ENCODE measurements at places on chromosomes 2 and 18.
A peak's percentile ranks its signal among the peaks of the same experiment; 100 is the strongest.

DNA sequence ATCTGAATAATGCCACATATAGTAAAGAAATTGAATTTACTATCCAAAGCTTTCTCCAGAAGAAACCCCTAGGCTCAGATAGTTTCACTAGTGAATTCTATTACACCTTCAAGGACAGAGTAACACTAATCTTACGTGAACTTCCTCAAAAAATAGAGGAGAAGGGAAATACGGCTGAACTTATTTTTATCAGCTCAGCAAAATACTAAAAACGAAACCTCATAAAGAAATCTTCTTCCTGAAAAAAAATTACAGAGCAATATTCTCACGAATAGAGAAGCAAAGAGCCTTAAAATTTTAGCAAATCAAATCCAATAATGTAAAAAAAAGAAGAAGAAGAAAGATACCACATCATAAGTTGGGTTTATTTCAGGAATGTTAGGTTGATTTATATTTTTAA lies 14.7 kb downstream of the CAPN13 start:
- no peak for DNase-seq

GRCh38 chr2:26164231-26164630 lies 8.7 kb upstream of the GAREM2 start:
- no peak for DNase-seq

GRCh38 chr18:57748770-57749603 lies 54.1 kb downstream of the ATP8B1 start:
- DNase-seq, result no peak

DNA sequence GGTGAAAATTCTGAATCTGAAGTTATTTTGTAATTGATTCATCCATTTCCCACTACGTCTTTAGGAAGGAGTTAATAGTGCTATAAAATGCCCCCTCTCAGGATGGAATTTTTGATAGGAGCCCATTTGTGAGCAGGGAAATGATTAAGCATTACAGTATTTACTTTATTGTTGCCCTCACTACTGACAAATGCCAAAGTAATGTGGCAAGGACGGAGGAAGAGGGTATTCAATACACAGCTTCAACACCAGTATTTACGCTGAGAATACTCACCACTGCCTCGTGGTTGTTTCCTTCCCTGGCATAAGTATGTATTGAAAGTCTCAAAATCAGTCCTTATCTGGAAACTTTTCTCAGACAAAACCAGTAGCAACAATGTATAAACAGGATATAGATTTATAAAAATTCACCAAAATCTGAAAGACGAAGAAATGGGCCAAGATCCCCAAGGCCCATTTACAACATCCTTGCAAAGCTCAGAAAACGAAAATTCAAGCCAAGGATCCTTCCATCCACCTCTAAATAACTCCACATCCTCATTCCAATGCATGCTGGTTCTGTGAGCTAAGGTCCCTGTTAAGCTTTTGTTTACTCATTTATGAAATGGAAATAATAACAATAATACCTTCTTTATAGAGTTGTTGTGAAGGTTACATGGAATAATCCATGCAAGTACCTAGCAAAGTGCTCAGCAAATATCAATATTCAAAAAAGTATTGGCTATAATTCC lies 29.3 kb downstream of the FEZ2 start:
- no peak for DNase-seq

DNA sequence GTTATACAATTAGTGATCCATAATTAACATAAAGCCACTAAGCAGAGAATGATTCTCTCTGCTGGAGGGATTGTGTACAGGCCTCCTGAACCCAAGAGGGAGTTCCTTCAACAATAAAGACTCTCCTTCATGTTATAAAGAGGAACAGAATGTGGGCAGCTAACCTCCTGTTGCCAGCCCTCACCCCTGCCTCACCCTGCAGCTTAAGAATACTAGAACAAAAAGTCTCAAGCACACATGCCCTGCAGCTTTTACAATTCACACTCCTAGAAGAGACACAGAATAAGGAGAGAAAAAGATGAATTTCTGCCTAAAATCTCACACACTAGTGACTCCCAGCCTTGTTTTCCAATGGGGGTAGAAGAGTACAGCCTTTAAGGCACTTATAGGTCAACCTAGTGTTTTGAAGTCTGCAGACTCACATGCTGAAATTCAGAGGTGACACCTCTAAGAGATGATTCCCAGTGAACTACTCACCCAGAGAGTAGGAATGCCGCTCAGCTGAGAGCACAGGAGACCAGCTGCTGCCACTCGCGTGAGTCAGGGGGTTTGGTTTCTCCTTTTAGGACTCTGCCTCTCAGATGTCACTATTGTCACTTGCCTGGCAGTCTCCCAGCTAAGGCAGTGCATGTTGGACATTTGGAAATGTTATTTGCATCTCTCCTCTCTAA lies 32.5 kb upstream of the IL1RL1 start:
- DNase-seq, result no peak

GRCh38 chr2:109409321-109410038 lies 204.3 kb downstream of the SEPTIN10 start:
- no peak for DNase-seq

DNA sequence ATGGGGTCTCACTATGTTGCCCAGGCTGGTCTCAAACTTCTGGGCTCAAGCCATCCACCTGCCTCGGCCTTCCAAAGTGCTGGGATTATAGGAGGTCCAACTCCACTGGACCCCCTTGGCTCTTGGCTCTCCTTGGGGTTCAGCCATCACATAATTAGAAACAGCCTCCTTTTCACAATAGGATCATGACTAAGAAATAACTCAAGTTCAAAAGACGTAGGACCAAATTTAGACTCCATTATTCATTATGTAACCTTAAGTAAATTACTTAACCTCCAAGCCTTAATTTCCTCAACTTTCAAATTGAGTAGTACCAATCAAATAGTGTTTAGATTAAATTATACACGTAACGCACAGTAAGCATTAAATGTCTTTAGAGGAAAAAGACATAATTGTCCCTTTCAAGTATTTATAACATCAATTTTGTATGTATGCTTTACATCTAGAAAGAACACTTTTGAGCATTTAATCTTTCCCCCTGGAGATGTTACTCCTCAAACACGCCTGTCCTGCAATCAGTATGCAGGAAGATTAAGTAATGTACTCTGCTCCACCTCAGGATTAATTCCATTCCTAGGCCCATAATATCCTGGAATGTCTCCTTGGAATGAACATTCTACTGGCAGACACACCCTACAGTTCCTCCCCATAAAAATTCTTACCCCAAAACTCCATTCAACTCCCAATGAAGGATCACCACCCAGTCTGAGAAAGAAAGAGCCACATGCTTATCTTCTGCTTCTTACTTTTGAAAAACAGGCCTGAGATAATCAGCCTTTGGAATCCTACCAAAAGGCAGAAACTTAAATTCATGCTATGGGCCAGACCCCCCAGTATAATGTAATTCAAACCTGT lies 49.1 kb downstream of the COBLL1 start:
- DNase-seq, result no peak

GRCh38 chr2:169415233-169415748 lies 53.0 kb upstream of the LRP2 start:
- no peak for DNase-seq

- peak; percentile 59 for DNase-seq
Measured at GRCh38 chr2:71100195-71100964, 29.6 kb downstream of the MCEE start.

- DNase-seq, result no peak
Measured at GRCh38 chr2:23993736-23994269, 16.1 kb upstream of the MFSD2B start.

DNA sequence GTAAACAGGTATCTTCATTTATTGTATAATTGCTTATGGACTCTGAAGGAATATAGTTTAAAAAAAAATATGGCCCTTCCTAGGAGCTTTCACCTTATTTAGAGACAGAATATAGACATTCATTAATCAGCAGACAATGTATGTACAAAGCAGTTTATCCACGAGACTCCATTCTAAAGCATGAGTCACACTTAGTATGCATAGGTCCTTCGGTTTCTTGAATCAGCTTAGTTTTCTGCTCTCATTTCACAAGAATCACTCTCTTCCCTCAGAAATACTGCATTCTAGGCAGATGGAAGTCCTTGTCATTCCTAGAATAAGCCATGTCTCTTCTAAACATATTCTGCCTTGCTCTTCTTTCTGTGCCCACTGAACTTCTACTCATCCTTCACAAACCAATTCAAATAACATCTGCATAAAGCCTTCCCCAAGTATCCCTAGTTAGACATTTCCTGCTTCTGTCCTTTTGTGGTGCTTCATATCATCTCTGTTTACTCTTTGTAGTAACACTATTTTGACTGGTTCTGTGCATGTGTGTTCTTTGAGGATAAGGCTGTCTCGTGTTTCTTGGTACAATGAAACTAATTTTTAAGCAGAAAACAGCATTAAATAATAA lies 84.5 kb downstream of the PTRHD1 start:
- DNase-seq, result no peak

- DNase-seq, result peak; percentile 6
Measured at GRCh38 chr2:167550448-167550847, 662.2 kb downstream of the XIRP2 start.

DNA sequence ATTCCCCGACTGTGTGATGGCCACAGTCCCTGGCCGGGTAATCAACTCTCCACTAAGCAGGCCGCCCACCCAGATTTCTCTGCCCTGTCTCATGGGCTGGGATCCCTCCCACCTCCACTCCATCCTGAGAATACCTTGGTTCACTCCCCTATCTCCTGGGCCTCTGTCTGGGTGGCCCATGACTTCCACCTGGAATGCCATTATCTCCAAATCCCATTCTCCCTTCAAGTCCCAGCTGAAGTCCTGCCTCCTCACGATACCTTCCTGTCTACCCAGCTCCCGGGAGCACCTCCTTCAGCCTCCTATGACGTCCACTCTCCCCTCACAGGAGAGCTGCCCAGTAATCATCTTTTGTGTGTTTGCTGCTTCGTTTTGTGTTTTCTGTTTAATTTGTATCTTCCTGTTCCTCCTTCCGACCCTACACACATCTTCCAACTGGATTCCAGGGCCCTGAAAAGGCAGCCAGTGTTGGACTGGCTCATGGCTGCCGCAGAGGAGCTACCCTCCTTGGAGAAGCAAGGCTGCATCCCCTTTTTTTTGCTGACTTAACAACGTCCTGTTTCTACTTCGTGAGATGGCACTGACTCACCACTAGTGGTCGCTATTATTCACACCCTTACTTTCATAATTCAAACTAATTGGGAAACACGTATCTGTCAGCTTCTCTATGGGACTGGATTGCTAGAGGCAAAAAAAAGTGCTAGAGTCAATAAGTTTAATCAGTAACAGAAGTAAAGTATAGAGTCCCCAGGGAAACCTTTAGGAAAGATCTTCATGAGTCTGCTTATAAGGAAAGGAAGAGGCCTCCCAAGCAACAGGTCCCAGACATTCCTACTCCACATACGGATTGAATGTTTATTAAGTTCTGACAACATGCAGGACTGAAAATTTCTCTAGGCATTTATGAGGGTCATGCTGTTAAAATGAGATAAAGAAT lies 171.9 kb upstream of the GATA6 start:
- DNase-seq, result peak; percentile 3

- no peak for DNase-seq
Measured at GRCh38 chr2:86226070-86226469, 26.8 kb downstream of the MRPL35 start.

DNA sequence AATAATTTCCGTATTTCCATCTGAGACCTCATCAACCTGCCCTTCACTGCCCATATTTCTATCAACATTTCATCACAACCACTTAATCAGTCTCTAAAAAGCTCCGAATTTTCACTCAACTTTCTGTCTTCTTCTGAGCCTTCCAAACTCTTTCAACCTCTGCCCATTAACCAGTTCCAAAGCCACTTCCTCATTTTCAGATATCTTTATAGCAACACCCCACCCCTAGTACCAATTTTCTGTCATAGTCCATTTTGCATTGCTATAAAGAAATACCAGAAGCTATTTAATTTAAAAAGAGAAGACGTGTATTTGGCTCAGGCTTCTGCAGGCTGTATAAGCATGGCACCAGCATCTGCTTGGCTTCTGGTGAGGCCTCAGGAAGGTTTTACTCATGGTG lies 107.0 kb downstream of the PTGR3 start:
- DNase-seq, result no peak

GRCh38 chr2:222928335-222928734 lies 67.5 kb downstream of the ACSL3 start:
- no peak for DNase-seq

DNA sequence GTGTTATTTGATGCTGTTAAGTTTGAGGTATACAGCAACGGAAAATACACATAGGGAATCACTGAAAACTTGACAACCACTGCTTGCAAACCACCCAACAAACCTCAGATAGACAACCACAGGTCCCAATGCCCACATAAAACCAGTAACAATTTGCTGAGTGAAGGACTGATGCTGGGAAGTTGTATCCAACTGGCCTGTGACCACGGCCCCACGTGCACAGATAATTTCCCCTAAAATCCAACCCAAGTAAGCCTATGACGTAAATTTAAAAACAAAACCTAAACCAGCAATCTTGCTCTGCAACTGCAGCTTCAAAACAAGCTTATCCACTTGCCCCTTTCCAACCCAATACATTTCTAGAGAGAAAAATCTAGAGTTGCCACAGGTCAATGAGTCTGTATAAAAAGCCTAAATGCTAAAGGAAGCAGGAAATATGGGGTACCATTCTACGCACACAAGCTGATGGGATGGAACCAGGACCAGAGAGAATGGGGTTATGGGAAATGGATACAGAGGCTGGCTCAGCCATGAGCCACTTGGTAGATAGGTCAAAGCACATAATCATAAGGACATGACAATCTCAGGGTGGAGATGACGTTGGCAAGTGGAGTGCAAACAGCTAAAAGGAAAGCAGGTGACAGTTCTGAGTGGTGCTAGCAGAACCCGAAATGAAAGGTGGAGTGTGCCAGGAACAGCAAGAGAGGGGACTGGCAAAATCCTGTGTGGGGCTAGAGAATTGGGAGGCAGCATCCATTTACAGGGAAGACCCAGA lies 27.8 kb upstream of the CREB1 start:
- no peak for DNase-seq

DNA sequence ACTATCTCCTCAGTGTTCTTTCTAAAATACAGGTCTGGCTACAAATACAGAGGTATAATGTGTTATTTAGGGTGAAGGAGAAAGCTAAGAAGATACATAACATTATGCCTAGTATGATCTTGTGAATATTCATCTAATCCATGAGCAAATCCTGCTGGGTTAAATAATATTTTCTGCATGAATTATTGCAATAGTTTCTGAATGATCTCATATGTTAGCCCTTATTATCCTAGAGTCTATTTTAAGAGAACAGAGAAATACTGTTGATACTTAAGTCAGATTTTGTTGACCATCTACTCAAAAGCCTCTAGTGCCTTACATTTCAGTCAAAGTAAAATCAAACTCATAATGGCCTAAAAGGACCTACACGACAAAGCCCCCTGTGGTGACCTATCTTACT lies 382.3 kb downstream of the FIGN start:
- no peak for DNase-seq

GRCh38 chr2:78202986-78203670 lies 681.0 kb upstream of the LRRTM4 start:
- no peak for DNase-seq

DNA sequence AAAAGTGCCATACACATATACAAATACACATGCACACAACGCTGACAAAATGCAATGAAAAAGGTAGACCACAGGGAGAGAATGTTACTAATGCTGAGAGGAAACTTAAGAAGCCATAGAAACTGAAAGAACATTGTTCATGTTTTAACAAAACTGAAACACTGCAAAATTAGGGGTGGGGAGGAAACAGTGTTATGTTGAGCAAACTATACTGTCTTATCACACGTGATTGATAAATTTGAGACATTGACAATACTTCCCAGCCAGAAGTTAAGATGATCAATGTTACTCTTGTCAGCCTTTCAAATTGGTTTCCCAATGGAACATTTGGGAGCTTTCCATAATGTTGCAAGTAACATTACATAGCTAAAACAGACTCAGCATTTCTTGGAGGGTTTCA lies 165.5 kb downstream of the L3MBTL4 start:
- DNase-seq, result no peak

Data from SK-N-DZ (cell line).